ENCODE measurements at places on chromosomes 6 and 20.

DNA sequence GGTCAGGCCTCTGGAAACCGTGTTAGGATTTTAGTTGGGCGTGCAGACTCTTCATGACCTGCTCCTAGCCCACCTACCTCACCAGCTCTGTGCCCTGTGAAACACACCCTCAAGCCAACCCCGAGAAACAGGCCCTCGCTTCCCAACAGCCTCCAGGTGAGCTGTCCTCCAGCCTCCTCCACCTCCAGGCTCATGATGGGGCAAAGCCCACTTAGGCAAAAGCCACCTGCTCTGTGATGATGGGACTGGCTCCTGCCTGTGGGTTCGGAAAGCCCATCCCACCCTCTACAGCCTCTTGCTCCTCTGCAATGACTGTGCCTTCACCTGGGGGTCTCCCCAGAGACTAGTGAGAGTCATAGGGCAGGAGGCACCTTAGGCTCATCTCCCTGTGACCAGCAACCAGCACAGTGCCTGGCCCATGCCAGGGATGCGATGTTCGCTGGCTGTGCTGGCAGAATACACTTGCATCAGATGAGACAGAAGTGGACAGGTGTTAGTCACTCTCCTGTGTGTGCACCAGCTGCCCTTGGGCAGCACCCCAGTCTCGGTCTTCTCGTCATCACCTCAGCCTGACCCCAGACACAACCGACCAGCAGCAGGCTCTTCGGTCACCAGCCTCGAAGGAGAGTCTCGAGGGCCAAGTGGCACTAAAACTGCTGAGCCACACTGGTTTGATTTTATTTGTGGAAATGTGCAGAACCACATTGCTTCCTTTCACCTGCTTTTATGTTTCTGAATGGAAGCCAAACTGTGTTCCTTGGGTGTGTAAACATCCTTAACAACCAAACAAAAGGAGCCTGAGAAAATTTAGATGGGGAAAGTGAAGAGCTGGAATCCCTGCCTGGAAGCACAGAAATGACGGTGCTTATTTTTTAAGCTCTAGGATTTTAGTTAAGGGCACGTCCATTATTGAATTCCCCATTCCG is 10.7 kb downstream of the PXDC1 start:
- DNase-seq = no peak

- DNase-seq = no peak
These were observed 156.8 kb upstream of the PTPN1 start for GRCh38 chr20:50353289-50353961.

DNA sequence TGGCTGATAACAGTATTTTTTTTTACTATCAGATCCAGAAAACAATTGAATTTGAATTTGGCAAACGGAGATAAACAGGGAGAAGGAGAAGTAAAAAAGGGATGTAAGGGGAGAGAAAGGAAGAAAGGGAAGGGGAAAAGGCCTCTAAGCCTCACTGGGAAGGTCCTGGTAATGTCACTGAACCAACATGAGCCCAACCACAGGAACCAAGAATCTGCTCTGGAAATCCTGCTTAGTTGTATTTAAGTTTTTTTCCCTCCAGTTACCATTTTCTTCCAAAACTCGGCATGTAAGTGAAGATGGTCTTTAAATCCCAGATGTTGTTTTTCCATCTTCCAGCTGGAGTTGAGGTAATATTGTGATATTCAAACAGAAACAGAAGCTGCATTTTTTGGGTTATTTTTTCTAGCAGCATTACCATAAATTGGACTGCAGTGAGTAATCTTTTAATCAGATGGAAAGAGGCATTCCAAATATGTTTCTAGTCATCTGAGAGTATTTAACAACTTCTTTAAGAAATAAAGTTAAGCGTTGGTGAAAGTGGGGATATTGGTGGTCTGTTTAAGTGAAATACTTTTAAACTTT is 91.1 kb downstream of the TXNDC5 start:
- DNase-seq = no peak

GRCh38 chr6:42175860-42176259 is 2.7 kb downstream of the GUCA1A start:
- DNase-seq = no peak

DNA sequence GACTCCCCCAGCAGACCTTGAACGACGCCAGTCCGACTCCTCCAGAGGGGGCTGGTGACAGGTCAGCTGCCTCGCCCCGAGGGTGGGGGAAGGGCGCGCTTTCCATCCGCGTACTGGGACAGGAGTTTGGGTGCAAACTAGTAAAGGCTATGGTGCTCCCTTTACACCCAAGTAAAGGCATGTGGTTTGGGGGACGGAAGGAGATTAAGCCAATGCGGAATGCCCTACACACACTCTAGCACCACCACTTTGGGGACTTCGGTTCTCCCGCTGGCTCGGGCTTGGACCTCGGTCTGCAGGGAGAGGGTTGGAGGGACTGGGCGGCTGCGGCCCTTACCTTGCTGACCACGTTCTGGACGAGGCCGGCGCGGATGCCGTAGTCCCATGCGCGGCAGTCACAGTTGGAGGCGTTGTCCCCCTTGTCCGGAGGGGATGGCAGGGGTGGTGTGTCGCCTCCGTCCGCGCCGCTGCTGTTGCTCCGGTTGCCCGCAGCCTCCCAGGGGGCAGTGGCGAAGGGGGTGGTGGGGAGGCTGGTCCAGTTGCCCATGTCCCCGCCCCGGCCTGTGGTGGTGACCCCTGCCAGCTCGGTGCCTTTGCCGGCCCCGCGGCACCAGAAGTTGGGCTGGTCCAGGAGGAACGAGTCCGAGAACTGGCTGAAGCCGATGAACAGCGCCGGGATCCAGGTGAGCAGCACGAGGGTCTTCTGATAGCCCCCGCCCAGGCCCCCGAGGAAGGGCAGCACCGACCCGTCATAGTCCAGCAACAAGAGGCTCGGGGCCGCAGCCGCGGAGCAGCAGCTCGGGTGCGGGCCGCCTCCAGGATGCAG is 1.1 kb downstream of the SLC22A23 start:
- no peak for DNase-seq

DNA sequence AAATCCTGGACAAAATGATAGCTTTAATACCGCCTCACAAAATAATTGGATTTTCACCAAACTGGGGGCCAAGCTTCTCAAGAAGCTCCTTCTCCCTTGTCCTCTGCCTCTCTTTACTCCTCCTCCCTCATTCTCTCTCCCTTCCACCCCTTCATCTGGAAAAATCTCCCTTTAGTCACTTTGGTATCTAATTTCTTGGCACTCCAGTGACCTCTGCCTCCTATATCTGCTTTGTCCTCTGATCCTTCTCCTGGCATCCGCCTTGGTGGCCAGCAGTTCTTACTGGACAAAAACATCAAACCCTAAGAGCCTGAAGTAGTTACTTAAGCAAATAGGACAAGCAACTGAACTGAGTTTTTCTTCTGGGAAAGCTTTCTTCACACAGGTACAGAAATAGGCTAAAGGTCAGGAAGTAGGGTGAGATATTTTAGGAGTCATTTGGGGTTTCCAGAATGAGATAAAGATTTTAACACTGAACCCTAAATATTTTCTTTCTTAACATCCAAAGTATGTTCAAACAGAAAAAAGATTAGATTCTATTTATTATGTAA is 220.7 kb downstream of the ARHGAP18 start:
- DNase-seq = no peak

DNA sequence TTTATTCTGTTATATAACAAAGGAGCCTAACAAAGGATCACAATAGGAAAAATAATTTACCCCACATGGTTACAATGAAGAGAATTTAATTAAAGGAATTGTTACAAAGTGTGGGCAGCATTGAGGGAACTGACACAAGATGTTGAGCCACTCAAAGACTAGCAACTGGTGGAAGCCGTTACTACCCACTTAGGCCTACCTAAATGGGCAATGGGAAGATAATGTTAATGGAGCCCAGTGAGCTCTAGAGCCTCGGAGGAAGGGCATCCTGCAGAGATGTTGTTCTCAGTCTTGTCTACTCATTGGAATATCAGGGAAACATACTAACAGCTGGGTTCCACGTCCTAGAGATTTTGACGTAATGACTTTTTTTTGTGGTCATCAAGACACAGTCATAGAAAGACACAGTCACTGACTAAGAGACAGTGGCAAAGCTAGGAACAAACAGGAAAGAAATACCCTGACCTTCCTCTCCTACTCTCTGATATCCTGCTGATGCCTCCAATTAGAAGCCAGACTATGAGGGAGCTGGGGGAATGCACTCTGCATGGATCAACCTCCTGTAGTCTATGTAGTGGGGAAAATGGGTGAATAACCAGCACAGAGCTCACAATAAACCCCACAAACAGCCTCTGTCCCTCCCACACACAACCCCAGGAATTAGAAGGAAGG is 523.8 kb upstream of the FLRT3 start:
- no peak for DNase-seq

DNA sequence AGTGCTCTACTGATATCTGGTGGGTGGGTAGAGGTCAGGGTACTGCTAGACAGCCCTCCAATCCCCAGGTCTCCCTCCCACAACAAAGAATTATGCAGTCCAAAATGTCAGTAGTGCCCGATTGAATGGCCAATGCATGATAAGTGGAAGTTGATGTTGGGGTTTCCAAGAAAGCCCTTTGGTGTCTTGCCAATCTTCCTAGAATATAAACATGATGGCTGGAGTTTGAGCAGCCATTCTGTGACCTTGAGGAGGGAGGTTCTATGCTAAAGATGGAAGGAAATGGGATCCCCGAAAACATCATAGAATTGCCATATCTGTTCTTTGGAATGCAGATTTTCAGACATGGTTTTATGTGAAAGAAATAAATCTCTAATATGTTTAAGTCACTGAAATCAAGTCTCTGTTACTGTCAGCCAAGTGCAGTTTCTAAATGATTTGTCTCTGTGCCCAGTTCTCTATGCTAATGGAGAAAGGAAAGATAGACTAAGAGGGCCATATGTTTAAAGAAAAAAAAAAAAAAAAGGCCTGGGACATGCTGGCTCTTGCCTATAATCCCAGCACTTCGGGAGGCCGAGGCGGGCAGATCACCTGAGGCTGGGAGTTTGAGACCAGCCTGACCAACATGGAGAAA is 32.8 kb upstream of the PTPN1 start:
- DNase-seq = no peak

GRCh38 chr6:117906958-117907600 is at the start of gene SLC35F1:
TSS of gene SLC35F1 (plus strand) at chr6:117907264.
- DNase-seq = no peak

- peak; percentile 4 for DNase-seq
These were observed 30.9 kb upstream of the AVP start for GRCh38 chr20:3115190-3116107.

DNA sequence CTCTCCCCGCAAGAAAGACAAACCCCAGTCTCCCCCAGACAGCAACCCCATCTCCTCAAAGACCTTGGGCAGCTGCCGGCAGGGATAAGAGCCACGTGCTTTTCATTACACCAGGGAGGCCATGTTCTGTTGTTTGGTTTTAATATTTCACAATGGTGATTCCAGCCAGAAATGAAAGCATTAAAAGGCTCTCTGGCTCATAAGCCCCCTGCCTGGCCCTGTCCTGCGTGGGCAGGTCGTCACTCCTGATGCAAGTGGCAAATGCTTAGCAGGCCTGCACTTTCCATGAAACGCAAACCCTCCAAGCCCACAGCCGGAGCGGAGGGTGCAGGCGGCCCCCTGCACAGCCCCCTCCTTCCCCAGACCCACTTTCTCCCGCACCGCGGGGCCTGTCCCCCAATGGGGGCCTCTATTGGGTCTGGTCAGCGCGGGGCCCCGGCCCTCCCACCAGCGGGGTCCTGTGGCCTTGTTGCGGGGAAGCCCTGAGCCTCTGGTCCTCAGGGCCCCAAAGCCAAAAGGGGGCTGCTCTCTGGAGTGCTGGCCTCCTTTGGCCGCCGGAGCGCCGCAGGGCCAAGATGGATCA is 77.2 kb downstream of the TMEM242 start:
- no peak for DNase-seq

All from T-cell (primary cell).